Neural crest cell (in vitro differentiated cells): ENCODE measurements at places on chromosomes 11 and 22. TPM values are rescaled to one million over a fixed set of nuclear protein-coding genes. Genes with fewer than 3 reads are reported as not detected.
A peak's percentile ranks its signal among the peaks of the same experiment; 100 is the strongest.

Gene MAP6
- total RNA-seq, result 52.7 and 57.7 TPM in 2 replicates

Gene PNPLA2
- 27.0 and 34.5 TPM in 2 replicates for total RNA-seq

Gene GGT5
- total RNA-seq, result 0.56 and 0.59 TPM in 2 replicates

Gene MRGPRE
- total RNA-seq, result not detected in 2 replicates

Gene OR10AG1
- 0.09 TPM in 1 of 2 replicates, not detected in the other for total RNA-seq

Gene SEZ6L
- 1.6 and 1.7 TPM in 2 replicates for total RNA-seq

Gene INS
- not detected in 2 replicates for total RNA-seq

Gene CLMP
- 4.2 and 4.3 TPM in 2 replicates for total RNA-seq

Gene UPK2
- total RNA-seq, result not detected in 2 replicates

Gene ACR
- 0.34 TPM in 1 of 2 replicates, not detected in the other for total RNA-seq

Gene MRE11
- total RNA-seq, result 39.4 and 40.7 TPM in 2 replicates

Gene SCGB1A1
- not detected in 2 replicates for total RNA-seq

DNA sequence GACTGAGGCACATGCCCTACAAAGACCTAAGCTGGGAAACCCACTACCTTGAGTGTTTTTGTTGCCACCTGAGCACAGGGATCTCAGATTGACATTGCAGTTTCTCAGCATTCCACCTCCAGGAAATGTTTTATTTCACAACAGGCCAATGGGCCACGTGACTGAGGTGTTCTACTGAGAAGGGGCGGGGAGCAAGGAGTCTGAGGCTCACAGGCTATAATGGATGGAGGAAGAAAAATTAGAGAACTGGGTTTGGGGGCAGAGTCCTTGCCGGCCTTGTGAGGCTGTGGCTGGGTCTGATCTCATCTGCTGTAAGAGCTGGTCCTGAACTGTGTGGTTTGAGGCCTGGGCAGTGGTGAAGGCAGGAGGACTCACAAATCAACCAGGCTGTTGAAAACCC is 40.7 kb downstream of the ZNF202 start:
- H3K36me3 ChIP-seq, result no peaks in the 10 kb centered on the region
- peaks cover 3% of the 10 kb centered on the region for H3K27me3 ChIP-seq
- no peak overlapping the region for H3K27ac ChIP-seq
- DNase-seq, result no peak

- no peak for DNase-seq
- H3K27ac ChIP-seq, result no peak overlapping the region
- no peak overlapping the region for H3K4me3 ChIP-seq
- peaks cover 28% of the 10 kb centered on the region for H3K4me1 ChIP-seq
- H3K36me3 ChIP-seq, result no peaks in the 10 kb centered on the region
- no peaks in the 10 kb centered on the region for H3K27me3 ChIP-seq
These were observed 38.7 kb upstream of the TTLL12 start for GRCh38 chr22:43225609-43226008.

DNA sequence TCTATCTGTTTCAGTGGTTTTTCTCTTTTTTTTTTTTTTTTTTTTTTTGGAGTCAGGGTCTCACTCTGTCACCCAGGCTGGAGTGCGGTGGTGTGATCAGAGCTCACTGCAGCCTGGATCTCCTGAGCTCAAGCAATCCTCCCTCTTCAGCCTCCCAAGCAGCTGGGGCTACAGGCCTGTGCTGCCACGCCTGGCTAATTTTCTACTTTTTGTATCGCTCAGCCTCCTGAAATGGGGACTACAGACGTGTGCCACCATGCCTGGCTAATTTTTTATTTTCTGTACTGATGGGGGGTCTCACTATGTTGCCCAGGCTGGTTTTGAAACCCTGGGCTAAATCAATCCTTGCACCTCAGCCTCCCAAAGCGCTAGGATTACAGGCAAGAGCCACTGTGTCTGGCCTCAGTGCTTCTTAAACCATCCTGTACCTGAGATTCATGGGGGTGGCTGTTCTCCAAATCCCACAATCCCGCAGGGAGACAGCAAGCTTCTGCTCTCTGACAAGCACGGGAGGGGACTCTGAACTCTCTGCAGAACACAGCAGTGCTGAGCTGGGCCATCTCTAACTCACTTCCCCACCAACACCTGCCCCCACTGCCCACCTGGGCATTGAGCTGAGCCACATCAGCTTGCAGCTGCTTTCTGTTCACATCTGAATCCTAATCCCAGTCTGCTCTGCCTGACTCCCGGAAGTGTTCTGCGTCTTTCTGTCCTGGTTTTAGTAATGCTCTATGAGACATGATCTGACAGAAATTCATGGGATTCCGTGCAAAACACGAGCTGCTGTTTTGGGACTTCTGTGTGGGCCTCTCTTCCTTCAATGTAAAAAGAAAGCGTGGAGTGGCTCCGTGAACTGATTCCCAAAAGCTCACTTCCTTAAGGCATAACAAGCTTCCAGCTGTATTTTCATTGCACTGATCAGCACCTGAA is 400.0 kb downstream of the LARGE1 start:
- peaks cover 17% of the 10 kb centered on the region for H3K4me1 ChIP-seq
- H3K27me3 ChIP-seq, result no peaks in the 10 kb centered on the region
- DNase-seq, result no peak
- H3K4me3 ChIP-seq, result no peak overlapping the region
- peaks cover 2% of the 10 kb centered on the region for H3K36me3 ChIP-seq

DNA sequence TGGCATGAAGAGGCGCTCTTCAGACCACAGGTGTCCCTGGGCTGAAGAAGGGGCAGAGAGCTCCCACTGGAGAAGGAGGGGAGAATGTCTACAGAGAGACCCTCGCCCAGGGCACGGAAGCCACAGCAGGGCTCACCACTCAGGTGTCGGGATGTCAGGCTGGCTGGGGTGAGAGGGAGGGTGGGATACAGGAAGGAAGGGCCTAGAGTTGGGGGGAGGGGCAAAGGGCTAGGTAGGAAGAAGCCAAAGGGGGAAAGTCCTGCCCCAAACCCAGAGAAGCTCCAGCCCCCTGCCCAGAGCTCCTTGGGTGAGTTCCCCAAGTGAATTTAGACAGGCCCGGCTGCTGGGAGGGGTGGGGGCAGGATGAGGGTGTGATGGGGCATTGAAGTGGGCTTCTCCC is 232.0 kb downstream of the CEP164 start:
- no peaks in the 10 kb centered on the region for H3K36me3 ChIP-seq
- H3K27me3 ChIP-seq, result no peaks in the 10 kb centered on the region
- no peak overlapping the region for H3K4me3 ChIP-seq

DNA sequence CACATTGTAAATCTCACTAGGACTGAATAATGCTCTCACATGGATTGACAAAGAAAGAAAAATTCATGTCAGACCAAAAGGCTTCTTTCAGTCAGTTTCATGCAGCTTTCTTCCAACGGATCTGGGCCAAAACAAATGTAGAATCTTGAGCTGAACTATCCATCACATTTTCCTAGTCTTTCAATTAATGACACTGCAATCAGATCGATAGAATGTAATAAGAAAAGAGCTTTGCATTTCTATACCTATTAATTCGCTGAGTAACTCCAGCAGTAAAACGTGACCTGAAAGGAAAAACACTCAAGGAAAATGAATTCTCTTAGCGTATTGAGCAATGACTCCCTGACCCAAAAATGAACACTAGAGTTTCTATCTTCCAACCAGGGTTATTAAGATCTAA is 194.8 kb upstream of the BLID start:
- DNase-seq, result no peak
- no peak overlapping the region for H3K4me3 ChIP-seq
- H3K4me1 ChIP-seq, result peaks cover 46% of the 10 kb centered on the region
- peaks cover 32% of the 10 kb centered on the region for H3K27me3 ChIP-seq

GRCh38 chr11:116471608-116472256 is 301.1 kb downstream of the BUD13 start:
- H3K4me3 ChIP-seq, result no peak overlapping the region
- H3K27me3 ChIP-seq, result peaks cover 3% of the 10 kb centered on the region
- DNase-seq, result no peak
- H3K27ac ChIP-seq, result no peak overlapping the region
- no peaks in the 10 kb centered on the region for H3K36me3 ChIP-seq

GRCh38 chr11:75907906-75908527 is 93.0 kb downstream of the UVRAG start:
- peaks cover 6% of the 10 kb centered on the region for H3K4me1 ChIP-seq
- no peak overlapping the region for H3K4me3 ChIP-seq
- H3K27me3 ChIP-seq, result no peaks in the 10 kb centered on the region
- no peak for DNase-seq
- H3K27ac ChIP-seq, result no peak overlapping the region

- peaks cover 24% of the 10 kb centered on the region for H3K27me3 ChIP-seq
- DNase-seq, result no peak
- no peaks in the 10 kb centered on the region for H3K36me3 ChIP-seq
- H3K27ac ChIP-seq, result no peak overlapping the region
- no peaks in the 10 kb centered on the region for H3K4me1 ChIP-seq
These were observed 40.1 kb upstream of the SCN3B start for GRCh38 chr11:123694551-123694950.

GRCh38 chr22:38549101-38549894 is 20.7 kb downstream of the DMC1 start:
- H3K27me3 ChIP-seq, result no peaks in the 10 kb centered on the region
- H3K27ac ChIP-seq, result no peak overlapping the region
- no peak overlapping the region for H3K4me3 ChIP-seq
- H3K4me1 ChIP-seq, result no peaks in the 10 kb centered on the region

- DNase-seq, result no peak
- H3K4me3 ChIP-seq, result peak overlapping the region; percentile 13
- H3K4me1 ChIP-seq, result peaks cover 44% of the 10 kb centered on the region
- H3K27me3 ChIP-seq, result peaks cover 2% of the 10 kb centered on the region
- no peaks in the 10 kb centered on the region for H3K36me3 ChIP-seq
These were observed 4.2 kb upstream of the ME3 start for GRCh38 chr11:86676533-86677154.

- H3K36me3 ChIP-seq, result peaks cover 40% of the 10 kb centered on the region
- peaks cover 9% of the 10 kb centered on the region for H3K4me1 ChIP-seq
- DNase-seq, result no peak
- H3K27me3 ChIP-seq, result no peaks in the 10 kb centered on the region
These were observed 29.1 kb downstream of the NFRKB start for GRCh38 chr11:129866311-129866710.

- peaks cover 7% of the 10 kb centered on the region for H3K4me1 ChIP-seq
- peak overlapping the region; percentile 9 for H3K27ac ChIP-seq
- no peak overlapping the region for H3K4me3 ChIP-seq
- no peaks in the 10 kb centered on the region for H3K36me3 ChIP-seq
These were observed 141.6 kb downstream of the BUD13 start for GRCh38 chr11:116631201-116631600.

DNA sequence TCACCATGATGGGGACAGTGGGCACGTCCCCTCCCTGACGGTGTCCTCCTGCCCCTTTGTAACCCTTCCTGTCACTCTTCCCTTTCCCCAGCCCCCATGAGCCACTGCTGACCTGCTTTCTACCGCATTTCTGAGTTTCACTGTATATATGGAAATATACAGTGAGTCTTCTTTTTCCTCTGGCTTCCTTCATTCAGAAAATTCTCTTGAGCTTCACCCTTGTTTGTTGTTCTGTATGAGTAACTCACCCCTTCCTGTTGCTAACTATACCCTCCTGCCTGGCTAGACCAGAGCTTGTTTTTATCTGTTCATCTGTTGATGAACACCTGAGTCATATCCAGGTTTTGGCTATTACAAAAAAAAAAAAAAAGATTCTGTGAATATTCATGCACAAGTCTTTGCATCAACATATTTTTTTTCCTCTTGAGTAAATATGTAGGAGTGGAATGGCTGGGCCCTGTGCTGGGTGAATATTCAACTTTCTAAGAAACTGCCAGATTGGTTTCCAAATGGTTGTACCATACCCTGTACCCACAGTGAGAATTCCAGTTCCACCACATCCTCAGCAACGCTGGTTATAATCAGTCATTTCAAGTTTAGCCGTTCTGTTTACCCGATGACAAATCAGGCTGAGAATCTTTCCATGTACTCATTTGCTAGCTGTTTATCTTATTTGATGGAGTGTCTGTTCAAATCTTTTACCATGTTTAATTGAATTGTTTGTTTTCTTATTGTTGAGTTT is 62.0 kb downstream of the IGF2 start:
- H3K27me3 ChIP-seq, result peaks cover 9% of the 10 kb centered on the region
- no peaks in the 10 kb centered on the region for H3K4me1 ChIP-seq
- no peak overlapping the region for H3K4me3 ChIP-seq
- H3K36me3 ChIP-seq, result no peaks in the 10 kb centered on the region

GRCh38 chr11:61971248-61972111 is 4.0 kb upstream of the FTH1 start:
- no peaks in the 10 kb centered on the region for H3K27me3 ChIP-seq
- H3K27ac ChIP-seq, result peak overlapping the region; percentile 83
- peak overlapping the region; percentile 58 for H3K4me3 ChIP-seq
- peak; percentile 71 for DNase-seq
- H3K4me1 ChIP-seq, result peaks cover 50% of the 10 kb centered on the region

- DNase-seq, result no peak
- H3K36me3 ChIP-seq, result peaks cover 4% of the 10 kb centered on the region
- no peaks in the 10 kb centered on the region for H3K27me3 ChIP-seq
- H3K27ac ChIP-seq, result peak overlapping the region; percentile 93
- peak overlapping the region; percentile 98 for H3K4me3 ChIP-seq
These were observed 1.3 kb downstream of the FAR1 start for GRCh38 chr11:13669544-13670488.

- H3K4me3 ChIP-seq, result peak overlapping the region; percentile 98
- H3K4me1 ChIP-seq, result peaks cover 15% of the 10 kb centered on the region
- no peak for DNase-seq
These were observed 924 bp downstream of the YPEL1 start for GRCh38 chr22:21734540-21735199.

GRCh38 chr11:118441770-118442275 is 5.5 kb downstream of the KMT2A start:
- peaks cover 1% of the 10 kb centered on the region for H3K36me3 ChIP-seq
- H3K4me3 ChIP-seq, result peak overlapping the region; percentile 16
- no peak overlapping the region for H3K27ac ChIP-seq
- DNase-seq, result no peak

DNA sequence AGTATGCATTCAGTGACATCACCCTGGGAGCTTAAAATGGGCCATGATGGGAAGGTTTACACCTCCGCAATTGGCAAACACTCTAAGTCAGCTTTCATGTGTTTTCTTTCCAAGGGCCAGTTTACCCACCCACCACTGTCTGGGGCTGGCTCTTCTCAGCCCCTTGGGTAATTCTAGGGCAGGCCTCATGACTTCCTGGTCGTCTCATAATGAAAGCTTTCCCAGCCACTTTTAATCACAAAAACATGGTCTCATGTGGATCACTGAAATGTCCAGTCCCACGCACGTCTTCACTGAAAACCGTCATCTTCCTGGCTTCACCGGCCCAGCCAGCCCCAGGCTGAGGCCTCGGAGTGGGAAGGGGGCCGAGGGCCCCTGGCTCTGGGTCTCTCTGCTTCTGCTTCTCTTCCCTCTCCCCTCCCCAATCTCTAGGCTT is 58.5 kb upstream of the ANO1 start:
- DNase-seq, result no peak
- peaks cover 10% of the 10 kb centered on the region for H3K4me1 ChIP-seq
- no peaks in the 10 kb centered on the region for H3K36me3 ChIP-seq
- H3K27me3 ChIP-seq, result no peaks in the 10 kb centered on the region

- H3K27ac ChIP-seq, result no peak overlapping the region
- no peaks in the 10 kb centered on the region for H3K36me3 ChIP-seq
- no peak for DNase-seq
- H3K4me3 ChIP-seq, result no peak overlapping the region
These were observed 53.7 kb downstream of the TECTA start for GRCh38 chr11:121154486-121155314.

GRCh38 chr22:39622881-39623367 is 52.4 kb downstream of the CACNA1I start:
- DNase-seq, result peak; percentile 74
- no peak overlapping the region for H3K27ac ChIP-seq
- H3K4me3 ChIP-seq, result no peak overlapping the region
- peaks cover 3% of the 10 kb centered on the region for H3K4me1 ChIP-seq
- H3K27me3 ChIP-seq, result peaks cover 11% of the 10 kb centered on the region
- H3K36me3 ChIP-seq, result no peaks in the 10 kb centered on the region
